Naive thymus-derived CD8-positive, alpha-beta T cell (primary cell): ENCODE measurements at places on chromosomes 4 and X. TPM values are rescaled to one million over a fixed set of nuclear protein-coding genes. Genes with fewer than 3 reads are reported as not detected.
A peak's percentile ranks its signal among the peaks of the same experiment; 100 is the strongest.

- DNase-seq: no peak
- H3K4me1 ChIP-seq: no peaks in the 10 kb centered on the region
- H3K4me3 ChIP-seq: no peak overlapping the region
- H3K27me3 ChIP-seq: peaks cover 7% of the 10 kb centered on the region
- no peaks in the 10 kb centered on the region for H3K36me3 ChIP-seq
These were observed 39.8 kb upstream of the KLHL13 start for GRCh38 chrX:118156254-118156952.

DNA sequence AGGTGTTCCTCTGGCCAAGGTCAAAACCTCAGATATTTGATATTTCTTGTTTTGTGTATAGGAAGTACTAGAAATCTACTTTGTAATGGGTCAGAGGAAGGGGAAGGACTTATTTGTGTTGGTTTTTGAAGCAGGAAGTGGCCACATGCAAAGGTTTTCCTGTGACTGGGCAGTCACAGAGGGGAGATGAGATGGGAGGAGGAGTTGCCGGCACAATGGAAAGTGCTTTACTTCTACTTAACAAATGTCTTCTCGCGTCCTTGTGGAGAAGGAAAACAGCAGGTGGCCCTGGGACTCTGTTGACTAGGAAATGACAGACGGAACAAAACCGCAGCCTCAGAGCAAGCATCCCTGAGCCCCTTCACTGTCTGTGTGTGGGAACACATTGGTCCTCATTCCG is 46.6 kb downstream of the SHROOM2 start:
- H3K4me3 ChIP-seq: no peak overlapping the region
- no peak overlapping the region for H3K27ac ChIP-seq
- no peak for DNase-seq
- H3K36me3 ChIP-seq: no peaks in the 10 kb centered on the region

KLF8 gene
- 2.1 TPM for total RNA-seq

EVC2 gene
- 0.11 TPM for total RNA-seq

DNA sequence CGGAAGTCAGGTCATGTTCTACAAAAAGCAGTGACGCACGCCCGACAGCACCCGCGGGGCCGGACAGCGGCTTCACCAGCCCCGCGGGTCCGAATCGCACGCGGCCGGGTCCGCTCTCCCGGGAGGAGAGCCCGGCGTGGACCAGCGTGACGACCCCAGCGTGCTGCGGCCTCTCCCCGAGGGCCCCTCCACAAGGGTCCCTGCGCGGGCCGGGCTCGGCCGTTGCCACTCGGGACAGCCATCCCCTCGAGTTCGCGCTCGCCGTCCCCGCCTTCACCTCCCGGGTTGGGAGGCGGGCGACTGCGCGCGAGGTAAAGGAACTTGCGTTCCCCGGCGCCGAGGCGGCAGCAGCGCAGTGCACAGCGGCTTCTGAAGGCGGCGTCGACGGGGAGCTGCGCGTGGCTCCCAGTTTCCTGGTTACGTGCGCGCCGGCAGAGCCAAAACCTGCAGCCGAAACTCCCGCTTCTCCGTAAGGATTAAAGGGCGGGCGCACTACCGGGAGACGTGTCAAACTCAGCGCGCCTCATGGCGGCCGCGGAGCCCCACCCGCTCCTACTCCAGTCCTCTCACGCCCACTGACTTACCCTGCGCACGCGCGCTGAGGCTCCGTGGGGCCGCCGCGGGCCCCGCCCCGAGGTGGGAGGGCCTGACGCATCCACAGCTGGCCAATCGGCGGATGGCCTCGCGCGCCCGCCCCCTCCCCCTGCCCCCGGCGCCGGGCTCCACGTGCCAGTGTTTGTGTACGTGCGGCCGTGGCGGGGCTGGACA is 416 bp upstream of the LRP2BP start:
- peak overlapping the region; percentile 99 for H3K27ac ChIP-seq
- peak overlapping the region; percentile 96 for H3K4me3 ChIP-seq
- H3K27me3 ChIP-seq: no peaks in the 10 kb centered on the region
- H3K4me1 ChIP-seq: peaks cover 23% of the 10 kb centered on the region
- peak; percentile 95 for DNase-seq
